ENCODE measurements at places on chromosomes 7 and 10. TPM values are rescaled to one million over a fixed set of nuclear protein-coding genes. Genes with fewer than 3 reads are reported as not detected.

HYAL4 gene
- total RNA-seq, result not detected

TLL2 gene
- total RNA-seq, result not detected

TEX47 gene
- not detected for total RNA-seq

LAMB4 gene
- total RNA-seq, result 0.37 TPM

PTPN12 gene
- 103 TPM for total RNA-seq

RBM20 gene
- 2.0 TPM for total RNA-seq

SCIN gene
- total RNA-seq, result 0.79 TPM

HOXA5 gene
- 11.3 TPM for total RNA-seq

AGFG2 gene
- 20.4 TPM for total RNA-seq

STOX1 gene
- 0.32 TPM for total RNA-seq

CYP2E1 gene
- 2.1 TPM for total RNA-seq

IFRD1 gene
- 127 TPM for total RNA-seq

ABCB8 gene
- total RNA-seq, result 19.2 TPM

SFRP4 gene
- 197 TPM for total RNA-seq

CLEC2L gene
- 0.57 TPM for total RNA-seq

HECW1 gene
- total RNA-seq, result not detected

ANKRD1 gene
- total RNA-seq, result 43.7 TPM

NFE2L3 gene
- total RNA-seq, result 2.0 TPM

C10orf53 gene
- total RNA-seq, result not detected

BLVRA gene
- total RNA-seq, result 63.0 TPM

PLXDC2 gene
- 79.3 TPM for total RNA-seq

ANLN gene
- 3.0 TPM for total RNA-seq

INHBA gene
- total RNA-seq, result 73.0 TPM

DRGX gene
- total RNA-seq, result not detected

HOXA1 gene
- total RNA-seq, result 0.71 TPM

SLC16A9 gene
- total RNA-seq, result 6.1 TPM
